ENCODE measurements at places on chromosomes 12 and 14.

- DNase-seq, result no peak
These were observed 128.0 kb upstream of the OVCH1 start for GRCh38 chr12:29625359-29625953.

GRCh38 chr14:64196814-64197411 is 97.3 kb downstream of the ESR2 start:
- DNase-seq, result no peak

GRCh38 chr14:103209054-103209453 is 85.8 kb downstream of the TNFAIP2 start:
- DNase-seq, result no peak

GRCh38 chr12:47757840-47758583 is 668 bp downstream of the RAPGEF3 start:
- no peak for DNase-seq

GRCh38 chr14:42428996-42429395 is 822.3 kb downstream of the LRFN5 start:
- no peak for DNase-seq

DNA sequence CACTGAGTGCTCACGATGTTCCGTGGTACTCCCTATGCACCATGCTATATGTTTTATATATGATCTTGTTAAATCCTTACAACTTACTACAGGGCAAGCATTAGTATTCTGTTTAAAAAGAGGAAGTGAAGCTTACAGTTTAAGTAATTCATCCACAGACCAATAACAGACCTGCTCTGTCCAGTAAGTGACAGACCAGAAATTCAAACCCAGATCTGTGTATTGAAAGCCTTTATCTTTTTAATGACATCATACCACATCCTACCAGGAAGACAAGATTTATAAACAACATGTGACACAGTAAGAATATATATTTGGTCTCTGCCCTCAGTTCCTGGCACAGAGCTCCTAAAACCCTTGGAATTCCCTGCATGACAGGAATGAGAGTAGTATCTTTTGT is 206.5 kb downstream of the STXBP6 start:
- DNase-seq, result no peak

DNA sequence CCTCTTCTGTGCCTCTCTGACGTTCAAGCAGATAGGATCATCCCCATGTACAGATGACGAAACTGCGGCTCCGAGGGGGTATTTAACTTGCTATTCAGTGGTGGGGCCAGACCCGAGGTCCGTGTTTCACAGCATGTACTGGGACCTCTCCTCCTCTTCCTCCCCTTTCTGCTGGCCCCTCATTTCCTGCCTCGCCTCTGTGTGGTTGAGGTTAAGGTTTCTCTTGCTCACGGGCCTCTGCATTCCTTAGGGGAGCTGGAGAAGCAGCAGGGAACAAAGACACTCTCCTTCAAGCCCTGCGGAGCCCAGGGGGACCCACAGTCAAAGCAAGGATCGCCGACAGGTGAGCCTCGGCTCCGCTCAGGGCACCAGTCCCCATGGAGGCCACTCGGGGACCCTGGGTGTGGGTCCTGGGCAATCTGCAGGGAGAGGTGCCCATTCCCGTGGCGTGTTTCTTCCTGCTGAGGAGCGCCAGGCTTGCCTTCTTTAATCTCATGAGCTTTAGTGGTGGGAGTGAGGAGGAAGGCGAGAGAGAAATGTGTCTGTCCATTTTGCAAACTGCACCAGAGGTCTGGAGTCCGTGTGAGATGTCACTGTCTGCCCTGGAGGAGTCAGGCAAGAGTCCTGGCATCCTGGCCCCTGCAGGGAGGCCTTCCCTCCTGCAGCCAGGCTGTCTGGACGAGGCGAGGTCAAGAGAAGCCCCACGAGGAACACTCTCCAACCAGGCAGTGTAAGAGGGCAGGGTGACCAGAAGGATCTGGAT is 45.0 kb downstream of the SLC6A12 start:
- no peak for DNase-seq

GRCh38 chr14:37615582-37616289 is 20.3 kb downstream of the TTC6 start:
- DNase-seq, result no peak

GRCh38 chr12:131091413-131091975 is 137.8 kb downstream of the ADGRD1 start:
- DNase-seq, result no peak

GRCh38 chr12:9971181-9971580 is at the start of gene CLEC12A:
CLEC12A (plus strand) TSS chr12:9971409; CDS start chr12:9971597, 188 bp downstream.
- no peak for DNase-seq

DNA sequence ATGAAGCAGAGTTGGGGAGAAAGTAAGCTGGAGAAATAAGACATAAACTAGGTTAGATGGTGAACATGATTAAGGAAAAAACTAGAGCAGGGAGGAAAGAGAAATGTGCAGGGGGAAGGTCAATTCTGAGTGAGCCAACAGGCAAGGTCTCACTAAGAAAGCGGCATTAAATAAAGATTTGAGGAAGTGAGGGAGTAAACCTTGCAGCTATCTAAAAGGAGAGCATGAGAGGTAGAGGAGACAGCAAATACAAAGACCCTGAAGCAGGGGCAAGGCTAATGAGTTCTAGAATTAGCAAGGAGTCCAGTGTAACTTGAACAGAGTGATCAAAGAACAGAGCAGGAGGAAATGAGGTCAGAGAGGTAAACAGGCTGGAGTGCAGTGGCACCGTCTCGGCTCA is 4.4 kb upstream of the SOCS2 start:
- DNase-seq, result no peak

- DNase-seq, result no peak
These were observed 18.2 kb upstream of the RNASE12 start for GRCh38 chr14:20609215-20610001.

DNA sequence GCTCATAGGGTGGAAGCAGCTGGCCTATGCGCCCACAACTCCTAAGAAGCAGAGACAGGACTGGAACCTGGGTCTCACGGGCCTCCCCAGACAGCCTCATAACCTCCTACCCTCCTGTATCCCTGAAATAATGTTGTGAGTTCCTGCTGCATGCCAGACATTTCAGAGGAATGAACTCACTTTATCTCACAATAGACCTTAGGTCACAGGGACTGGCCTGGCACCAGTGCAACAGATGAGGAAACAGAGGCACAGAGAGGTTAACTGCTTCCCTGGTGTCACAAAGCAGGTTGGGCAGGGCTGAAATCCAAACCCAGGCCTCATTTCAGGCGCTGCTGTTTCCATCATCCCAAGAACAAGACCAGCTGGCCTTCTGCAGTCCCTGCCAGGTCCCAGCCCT is 5.3 kb downstream of the PHETA1 start:
- no peak for DNase-seq

DNA sequence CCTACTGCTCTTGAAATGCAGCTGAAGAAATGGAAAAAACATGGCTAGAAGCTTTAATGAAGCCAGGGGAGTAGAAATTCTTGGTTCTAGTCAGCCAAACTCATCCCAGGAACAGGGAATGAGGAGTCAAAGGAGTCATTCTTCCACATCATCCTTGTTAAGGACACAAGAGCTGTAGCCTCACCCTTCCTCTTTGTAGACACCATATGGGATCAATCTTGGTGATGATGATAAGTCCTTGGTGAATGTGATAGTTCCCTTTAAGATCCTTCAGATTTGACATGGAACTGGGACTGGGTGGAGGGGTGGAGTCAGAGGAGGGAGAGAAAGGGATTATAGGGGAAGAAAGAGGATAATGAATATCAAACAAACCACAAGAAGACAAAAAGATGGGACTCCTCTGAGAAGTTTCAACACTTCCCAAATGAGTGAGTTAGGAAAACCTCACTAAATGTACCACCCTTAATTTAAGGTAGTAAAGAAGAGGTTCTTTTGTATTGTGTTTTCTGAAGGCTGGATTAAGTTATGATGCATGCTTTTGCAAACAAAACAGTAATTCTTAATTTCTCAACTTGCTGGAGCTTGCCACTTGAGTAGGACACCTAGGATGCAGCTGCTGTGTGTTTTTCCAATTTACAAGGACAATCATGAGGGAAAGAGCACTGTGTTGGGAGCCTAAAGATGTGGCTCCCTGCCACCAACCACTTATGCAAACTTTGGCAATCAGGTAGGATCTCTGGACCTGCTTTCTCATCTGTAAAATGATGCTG is 104.0 kb downstream of the WIF1 start:
- DNase-seq, result no peak

- no peak for DNase-seq
These were observed 5.2 kb upstream of the VRK1 start for GRCh38 chr14:96792003-96792402.

All from stimulated activated CD8-positive, alpha-beta memory T cell treated with anti-CD3 and anti-CD28 coated beads, Interleukin-2, amount 100 ng/mL, for 1 hour (primary cell).